Articular chondrocyte of knee joint (primary cell): ENCODE measurements at places on chromosomes 11 and 22. TPM values are rescaled to one million over a fixed set of nuclear protein-coding genes. Genes with fewer than 3 reads are reported as not detected.

The AQP11 gene
- 0.78 and 1.2 TPM in 2 replicates for total RNA-seq

The SOX6 gene
- 8.4 and 11.6 TPM in 2 replicates for total RNA-seq

The OR56A1 gene
- total RNA-seq = not detected in 2 replicates

The C22orf42 gene
- total RNA-seq = not detected in 2 replicates

The NXPE2 gene
- 0.39 and 0.76 TPM in 2 replicates for total RNA-seq

The CHRM1 gene
- not detected in 2 replicates for total RNA-seq

The CHRDL2 gene
- total RNA-seq = 0.39 TPM in 1 of 2 replicates, not detected in the other

The KRTAP5-9 gene
- total RNA-seq = 0.39 TPM in 1 of 2 replicates, not detected in the other

The PGM2L1 gene
- total RNA-seq = 8.4 and 10.3 TPM in 2 replicates

The MMP3 gene
- total RNA-seq = 33.3 and 99.6 TPM in 2 replicates

The NXPE4 gene
- total RNA-seq = not detected in 2 replicates
